ENCODE measurements at places on chromosomes 2 and 18.

DNA sequence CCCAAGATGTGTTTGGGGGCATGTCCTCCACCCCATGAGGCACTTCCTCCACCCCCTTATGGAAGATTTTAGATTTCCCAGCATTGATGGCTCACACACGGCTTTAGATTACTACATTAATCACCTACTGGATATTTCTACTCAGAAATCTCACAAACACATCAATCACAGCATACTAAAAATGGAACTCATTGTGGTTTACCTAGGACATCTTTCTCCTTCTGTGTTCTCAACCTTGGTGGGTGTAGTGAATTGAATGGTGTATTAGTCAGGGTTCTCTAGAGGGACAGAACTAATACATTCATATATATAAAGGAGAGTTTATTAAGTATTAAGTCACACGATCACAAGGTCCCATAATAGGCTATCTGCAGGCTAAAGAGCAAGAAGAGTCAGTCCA is 82.1 kb upstream of the CYRIA start:
- DNase-seq, result no peak

GRCh38 chr2:206353685-206354084 is 79.2 kb downstream of the ZDBF2 start:
- no peak for DNase-seq

- no peak for DNase-seq
Observed at GRCh38 chr2:191446910-191447309, 201.7 kb downstream of the MYO1B start.

DNA sequence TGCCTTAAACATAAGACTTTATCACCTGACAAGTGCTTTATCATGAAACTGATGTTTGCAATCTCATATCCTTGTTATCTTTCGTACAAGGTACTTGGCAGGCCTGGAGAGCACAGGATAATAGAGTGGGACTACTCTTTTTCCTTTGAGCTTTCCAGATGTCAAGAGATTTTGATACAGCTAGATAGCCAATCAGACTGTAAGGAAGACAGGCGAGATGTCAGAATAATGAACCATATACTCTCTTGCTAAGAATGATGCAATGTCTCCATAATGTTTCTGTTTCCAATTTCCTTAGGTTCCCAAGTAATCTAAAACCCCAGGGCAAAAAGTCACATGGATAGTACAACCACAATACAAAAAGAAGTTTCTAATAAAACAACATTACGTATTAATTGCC is 313.1 kb downstream of the PDE11A start:
- DNase-seq, result no peak

GRCh38 chr2:207046724-207047123 is 107.4 kb downstream of the CPO start:
- no peak for DNase-seq

GRCh38 chr2:39723946-39724827 is 54.9 kb downstream of the THUMPD2 start:
- DNase-seq, result no peak

DNA sequence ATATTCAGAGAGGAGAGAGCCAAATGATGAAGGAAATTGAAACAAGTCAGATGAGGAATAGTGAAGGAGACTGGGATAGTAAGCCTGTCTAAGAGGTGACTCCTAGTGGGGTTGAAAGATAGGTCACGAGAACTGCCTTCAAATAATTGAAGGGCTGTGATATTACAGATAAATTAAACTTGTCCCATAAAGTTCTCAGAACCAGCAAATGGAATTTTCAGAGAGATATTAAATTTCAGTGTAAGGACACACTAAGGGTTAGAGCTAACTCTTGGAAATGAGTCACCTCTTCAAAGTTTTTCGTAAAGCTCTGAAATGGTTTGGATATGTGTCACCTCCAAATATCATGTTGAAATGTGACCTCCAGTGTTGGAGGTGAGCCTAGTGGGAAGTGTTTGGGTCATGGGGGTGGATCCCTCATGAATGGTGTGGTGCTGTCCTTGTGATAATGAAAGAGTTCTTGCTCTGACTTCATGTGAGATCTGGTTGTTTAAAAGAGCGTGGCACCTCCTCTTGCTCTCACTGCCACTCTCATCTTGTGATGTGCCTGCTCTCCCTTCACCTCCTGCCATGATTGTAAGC is 87.3 kb downstream of the BABAM2 start:
- no peak for DNase-seq

All from neuronal stem cell (in vitro differentiated cells).